ENCODE measurements at places on chromosomes 6 and 20.
A peak's percentile ranks its signal among the peaks of the same experiment; 100 is the strongest.

DNA sequence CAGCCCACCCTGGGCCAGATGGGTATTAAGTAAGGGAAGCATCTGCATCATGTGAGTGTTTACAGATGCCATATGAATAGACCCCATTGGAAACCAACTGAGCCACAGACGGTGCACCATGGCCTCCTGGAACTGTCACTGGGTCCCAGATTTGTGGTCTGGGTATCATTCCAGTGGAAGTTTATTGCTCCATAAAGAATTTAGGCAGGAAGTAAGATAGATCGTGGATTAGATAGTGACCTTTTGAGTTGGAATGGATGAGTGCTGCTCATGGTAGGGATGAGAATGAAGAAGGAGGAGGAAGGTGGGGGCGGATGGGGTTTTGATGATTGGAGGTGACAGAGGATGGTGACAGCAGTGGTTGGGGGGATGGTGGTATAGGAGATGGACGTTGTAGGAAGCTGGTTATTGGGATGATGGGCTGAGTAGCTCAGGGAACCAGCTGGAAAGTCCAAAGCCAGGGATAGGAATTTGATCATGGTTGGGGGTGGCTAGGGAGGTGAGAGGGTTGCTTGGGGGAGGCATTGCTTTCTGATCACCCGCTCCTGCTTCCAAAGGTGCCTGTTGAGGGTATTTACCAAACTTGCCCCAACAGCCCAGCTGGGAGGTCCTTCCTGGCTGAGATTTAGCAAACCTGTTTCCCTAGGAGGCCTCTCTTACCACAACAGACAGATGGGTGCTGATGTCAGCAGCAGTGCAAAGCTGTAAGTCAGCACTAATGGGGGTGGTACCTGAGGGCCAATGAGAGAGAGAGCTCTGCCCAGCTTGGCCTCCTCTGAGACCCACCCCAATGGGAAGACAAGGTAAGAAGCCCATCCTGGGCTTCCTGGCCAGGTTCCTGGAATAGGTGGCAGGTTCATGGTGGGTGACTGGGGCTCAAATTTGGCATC is 78.0 kb downstream of the VEGFA start:
- no peak for DNase-seq

- no peak for DNase-seq
Observed at GRCh38 chr20:24863356-24863755, 85.7 kb upstream of the CST7 start.

DNA sequence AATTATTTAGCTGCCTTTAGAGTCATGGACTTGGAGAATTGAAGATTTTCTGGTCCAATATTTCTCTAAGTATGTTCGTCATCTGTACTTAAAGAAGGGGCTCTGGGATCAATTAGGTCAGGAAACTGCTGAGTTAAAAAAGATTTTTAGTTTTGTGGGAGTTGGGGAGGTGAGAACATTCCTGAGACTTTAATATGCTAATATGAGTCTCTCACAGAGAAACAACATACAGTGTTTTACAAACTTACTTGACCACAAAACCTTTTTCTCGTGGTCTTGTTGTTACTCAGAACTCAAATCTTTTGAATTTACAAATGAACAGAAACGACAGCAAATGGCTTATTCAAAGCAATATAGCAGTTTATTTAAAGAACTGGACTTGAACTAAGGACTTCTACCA is 67.9 kb downstream of the LIN28B start:
- no peak for DNase-seq

- DNase-seq, result no peak
Observed at GRCh38 chr6:33990061-33990541, 155.8 kb downstream of the GRM4 start.

- DNase-seq, result no peak
Observed at GRCh38 chr20:914727-915498, 1.2 kb downstream of the ANGPT4 start.

DNA sequence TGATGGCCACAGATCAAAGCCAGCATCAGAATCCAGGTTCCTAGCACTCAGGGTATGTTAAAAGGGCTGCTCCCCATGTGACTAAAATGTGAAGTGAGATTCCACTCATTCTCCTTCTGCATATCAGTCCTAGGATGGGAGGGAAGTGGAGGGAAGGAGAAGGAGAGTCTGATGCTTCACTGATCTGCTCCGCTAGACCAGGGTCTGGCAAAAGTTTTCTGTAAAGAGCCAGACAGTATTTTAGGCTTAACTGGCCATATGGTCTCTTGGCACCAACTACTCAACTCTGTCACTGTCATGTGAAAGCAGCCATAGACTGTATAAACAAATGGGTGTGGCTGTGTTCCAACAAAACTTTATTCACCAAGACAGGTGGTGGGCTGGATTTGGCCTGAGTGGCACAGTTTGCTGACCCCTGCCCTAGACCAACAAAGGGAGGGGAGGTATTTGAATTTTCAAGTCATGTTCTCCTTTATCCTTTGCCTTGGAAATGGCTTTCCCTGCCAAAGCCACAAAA is 22.6 kb downstream of the GHRH start:
- no peak for DNase-seq

- no peak for DNase-seq
Observed at GRCh38 chr6:9140172-9140571, 704.8 kb upstream of the SLC35B3 start.

DNA sequence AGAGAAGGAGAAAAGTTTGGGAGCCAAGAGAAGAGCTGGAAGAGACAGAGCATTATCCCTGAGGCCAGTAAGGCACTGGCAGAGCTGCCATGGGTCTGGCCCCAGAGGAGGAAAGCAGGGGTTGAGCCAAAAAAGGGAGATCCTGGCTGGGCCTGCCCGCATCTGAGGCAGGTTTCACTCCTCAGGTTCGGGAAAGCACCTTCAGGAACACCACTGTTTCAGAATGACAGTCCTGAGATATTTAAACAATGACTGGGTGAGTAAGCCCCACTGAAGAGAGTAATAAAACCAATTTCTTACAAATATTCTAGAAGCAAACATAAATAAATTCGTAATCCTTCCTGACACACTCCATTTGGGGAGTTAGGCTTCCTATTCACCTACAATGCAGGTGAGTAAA is 152.2 kb downstream of the BACH2 start:
- DNase-seq, result no peak

DNA sequence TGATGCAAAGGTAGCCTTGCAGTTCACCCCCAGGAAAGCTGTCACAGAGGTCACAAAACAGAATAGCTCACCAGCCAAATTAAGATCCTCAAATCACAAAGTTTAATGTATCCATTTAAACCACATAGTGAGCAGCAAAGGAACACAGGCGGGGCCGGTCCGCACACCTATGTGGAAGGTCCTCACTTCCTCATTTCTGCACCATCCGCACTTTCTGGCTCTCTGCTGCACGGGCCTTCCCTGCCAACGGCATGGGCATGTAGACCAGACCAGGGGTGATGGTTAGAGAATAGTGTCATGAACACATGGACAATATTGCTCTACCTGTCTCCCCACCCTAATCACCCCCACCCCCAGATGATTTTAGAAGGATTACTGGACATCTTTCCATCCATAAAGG is 12.1 kb upstream of the TBXT start:
- no peak for DNase-seq

GRCh38 chr6:143976806-143977349 is 31.2 kb downstream of the PLAGL1 start:
- no peak for DNase-seq

GRCh38 chr6:30568245-30568644 is 3.0 kb upstream of the ABCF1 start:
- no peak for DNase-seq

- no peak for DNase-seq
Observed at GRCh38 chr6:141443032-141443431, 689.7 kb upstream of the GJE1 start.

DNA sequence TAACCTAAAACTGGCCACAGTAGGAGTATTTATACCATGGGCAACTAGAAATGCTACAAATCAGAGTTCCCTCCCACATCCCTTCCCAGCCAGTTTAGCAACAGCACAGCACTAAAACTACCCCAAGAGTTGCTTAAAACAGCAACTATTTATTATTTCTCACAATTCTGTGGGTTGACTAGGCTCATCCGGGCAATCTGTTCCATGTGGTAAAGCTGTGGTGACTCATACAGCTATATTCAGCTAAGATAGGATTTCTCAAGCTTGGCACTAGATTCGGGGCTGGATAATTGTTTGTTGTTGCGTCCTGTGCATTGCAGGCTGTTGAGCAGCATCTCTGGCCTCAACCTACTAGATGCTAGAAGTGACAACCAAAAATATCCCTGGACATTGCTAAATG is 8.6 kb upstream of the HECA start:
- DNase-seq, result peak; percentile 62

GRCh38 chr20:25304025-25304549 is 56.2 kb downstream of the PYGB start:
- DNase-seq, result no peak

DNA sequence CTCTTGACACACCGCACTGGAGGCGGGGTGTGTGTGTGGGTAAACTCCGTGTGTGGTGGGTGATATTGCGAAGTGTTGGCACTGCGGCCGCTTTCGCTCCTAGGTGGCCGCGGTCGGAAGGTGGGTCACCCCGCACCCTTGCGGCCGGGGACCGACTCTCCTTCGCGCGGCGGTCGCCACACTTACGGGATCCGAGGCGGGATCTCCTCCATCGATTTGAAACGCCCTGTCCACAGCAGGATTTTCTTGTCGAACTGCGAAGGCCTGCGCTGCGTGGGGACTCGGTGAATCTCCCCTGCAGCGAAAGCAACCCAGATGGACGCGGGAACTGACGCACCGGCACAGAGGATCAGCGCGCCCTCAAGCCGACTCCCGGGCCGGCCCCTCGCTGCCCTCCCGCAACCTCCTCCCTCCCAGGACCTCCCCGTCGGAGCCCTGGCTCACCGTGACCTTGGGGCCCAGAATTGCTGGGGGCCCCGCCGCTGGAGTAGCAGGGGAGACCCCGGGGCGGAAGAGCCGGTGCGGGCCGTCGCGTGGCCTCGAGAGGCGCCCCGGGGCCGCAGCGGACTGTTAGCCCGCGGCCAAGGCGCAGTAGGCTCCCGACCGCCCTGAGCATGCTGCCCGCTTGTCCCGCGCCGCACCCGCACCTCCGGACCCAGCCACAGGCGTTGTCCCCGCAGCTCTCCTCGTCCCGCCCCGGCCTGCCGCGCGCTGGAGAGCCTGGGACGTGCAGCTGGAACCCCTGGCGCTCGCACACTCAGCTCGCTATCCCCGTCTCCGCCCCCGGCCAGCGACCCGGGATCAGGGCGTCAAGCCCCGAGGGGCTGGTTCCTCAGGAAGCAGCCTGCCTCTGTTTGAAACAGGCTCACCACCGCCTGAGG is at the start of gene FAM162B:
FAM162B (minus strand) TSS at position 759 of the 881 bp plus-strand sequence; CDS start at position 616, 143 bp downstream.
- DNase-seq, result no peak

DNA sequence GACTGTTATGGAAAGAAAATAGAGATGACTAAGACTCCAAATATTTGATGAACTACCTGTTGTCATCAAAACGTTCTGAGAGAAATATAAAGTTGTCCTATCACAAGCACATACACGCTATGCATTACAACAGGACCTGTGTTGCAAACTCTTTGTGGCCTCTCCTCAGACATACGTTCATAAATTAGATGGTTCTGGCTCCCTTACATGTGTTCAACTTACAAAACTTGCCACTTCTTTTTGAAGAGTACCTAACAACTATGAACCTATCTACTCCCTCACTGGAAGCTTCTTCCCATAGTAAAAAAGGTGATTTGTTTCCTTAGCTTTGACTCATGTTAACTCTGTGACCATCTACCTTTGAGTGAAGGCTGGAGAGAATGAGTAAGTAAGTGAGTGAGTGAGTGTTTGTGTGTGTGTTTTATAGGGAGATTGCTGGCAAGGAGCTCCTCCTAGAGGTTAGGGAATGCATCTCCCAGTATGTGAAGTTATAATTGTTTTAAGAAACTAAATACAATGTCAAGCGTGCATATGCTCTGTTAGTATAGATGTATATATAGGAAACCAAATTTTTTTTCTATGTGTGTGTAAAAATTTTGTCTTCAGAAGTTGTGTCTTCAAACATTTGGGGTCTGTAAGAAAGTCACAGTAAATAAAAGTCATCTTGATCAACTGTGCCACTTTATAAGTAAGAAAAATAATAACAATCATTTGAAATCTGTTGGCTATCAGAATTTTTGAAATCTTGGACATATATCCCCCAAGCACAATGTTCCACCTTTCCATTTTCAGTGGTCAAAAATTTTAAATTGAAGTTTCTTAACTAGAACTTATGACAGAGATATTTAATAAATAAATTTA is 1211.1 kb upstream of the GJE1 start:
- peak; percentile 41 for DNase-seq

DNA sequence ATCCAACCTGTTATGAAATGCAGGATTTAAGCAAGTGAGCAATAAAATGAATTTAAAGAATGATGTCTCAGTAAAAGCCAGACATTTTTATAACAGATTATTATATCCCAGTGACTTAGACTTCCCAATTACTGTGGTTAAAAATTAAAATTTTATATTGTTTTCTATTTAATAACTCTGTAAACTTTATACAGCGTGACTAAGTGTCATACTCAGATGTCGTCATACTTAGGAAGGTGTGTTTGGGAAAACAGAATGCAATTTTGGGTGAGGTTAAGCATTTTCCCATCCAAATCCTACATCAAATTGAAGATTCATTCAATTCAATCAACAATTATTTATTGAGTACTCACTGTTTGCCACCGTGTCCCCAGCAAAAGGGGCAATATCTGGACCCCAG is 31.4 kb upstream of the FRMD1 start:
- no peak for DNase-seq

- DNase-seq, result no peak
Observed at GRCh38 chr6:147226163-147226724, 22.0 kb downstream of the STXBP5 start.

DNA sequence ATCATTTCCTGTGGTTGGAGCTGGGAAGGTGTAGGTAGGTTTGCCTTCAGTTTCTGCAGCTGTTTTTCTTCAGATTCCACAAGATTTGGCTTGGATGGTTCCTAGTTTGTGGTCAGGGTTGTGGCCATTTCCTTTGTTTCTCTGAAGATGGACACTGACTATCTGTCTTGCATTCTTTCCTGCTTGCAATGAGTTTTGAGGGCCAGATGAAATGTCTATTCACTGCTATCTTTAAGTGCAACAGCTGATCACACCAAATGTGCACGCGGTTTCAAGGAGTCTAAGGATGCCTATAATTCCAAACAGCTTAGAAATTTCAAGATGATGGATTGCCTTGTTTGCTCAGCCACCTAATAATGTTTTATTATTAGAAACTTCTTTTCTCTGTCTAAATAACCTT is 28.4 kb downstream of the IL20RA start:
- DNase-seq, result no peak

DNA sequence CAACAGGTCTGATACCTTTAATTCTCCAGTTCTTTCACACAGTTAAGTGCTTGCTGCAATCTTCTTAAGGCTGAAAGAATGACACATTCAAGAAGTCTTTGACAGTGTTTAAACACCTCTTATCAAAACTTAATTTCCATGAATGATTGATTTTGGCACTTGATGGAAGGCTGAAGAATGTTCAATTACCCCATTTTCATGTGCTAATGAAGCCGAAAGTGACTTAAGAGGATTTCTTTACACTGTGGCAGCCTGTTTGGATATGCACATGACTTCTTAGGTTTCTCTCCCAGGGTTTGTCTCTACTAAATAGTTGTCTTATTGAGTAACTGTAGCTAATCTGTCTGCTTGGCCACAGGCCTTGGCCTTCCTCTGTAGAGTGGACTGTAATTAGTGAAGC is 81.1 kb upstream of the PRDM1 start:
- DNase-seq, result no peak

Data from BJ (cell line).